Umbilical cord (tissue), 2 donors: ENCODE measurements at places on chromosomes 4 and X.

GRCh38 chr4:59655996-59656395 lies 1544.1 kb upstream of the ADGRL3 start:
- peak; percentile 1 for DNase-seq

- DNase-seq = no peak
Observed at GRCh38 chr4:146401274-146401673, 120.5 kb downstream of the SLC10A7 start.

GRCh38 chrX:114675365-114675764 lies 91.5 kb downstream of the HTR2C start:
- no peak for DNase-seq

DNA sequence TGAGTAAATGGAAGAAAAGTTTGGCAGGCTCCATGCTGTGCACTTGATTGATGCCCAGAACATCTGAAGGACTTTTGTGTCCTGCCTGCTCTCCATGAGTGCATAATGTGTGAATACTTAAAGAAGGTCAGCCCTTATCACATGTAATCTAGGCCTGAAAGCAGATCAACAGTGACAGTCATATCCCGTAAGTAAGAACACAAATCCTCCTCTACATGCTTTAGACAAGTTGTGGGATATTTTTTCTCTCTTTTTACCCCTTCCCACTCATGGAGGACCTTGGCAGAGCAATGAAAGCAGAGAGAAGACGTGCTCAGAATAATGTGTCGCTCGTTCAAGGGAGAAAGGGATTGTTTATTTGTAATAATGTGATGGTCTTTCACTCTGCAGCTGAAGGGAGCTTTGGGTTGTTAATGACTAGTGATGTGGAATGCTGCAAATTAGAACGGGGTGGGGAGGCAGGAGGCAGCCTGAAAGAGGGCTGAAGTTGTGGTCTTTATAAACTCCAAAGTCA lies 286.6 kb downstream of the BMPR1B start:
- DNase-seq = no peak

GRCh38 chr4:30295652-30296051 lies 424.5 kb upstream of the PCDH7 start:
- no peak for DNase-seq

GRCh38 chr4:24559889-24560288 lies 24.5 kb downstream of the DHX15 start:
- peak; percentile 12 for DNase-seq

GRCh38 chr4:3767570-3768288 lies 1.5 kb downstream of the ADRA2C start:
- DNase-seq = peak; percentile 5

- peak; percentile 57 for DNase-seq
Observed at GRCh38 chr4:79652232-79652631, 244.2 kb upstream of the GK2 start.

DNA sequence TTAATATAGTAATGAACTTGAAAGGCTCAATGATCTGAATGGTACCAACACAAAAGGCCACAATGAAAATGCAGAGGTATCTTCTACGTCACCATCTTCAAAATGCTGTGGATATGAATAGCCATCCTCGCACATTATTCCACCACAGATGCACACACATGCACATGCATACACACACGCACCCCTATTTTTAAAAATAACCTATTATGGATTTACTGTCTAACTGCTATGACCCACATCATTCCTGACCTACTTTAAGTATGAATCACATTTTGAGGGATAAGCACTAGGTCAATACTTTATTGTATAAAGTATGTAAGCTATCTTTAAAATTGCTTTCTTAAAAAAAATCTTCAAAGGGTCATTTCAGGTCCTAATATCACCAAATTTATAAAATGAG lies 24.4 kb upstream of the CORIN start:
- DNase-seq = no peak

GRCh38 chrX:136417806-136418205 lies 69.9 kb upstream of the BRS3 start:
- no peak for DNase-seq

GRCh38 chrX:54320067-54320466 lies 37.8 kb downstream of the WNK3 start:
- DNase-seq = no peak

DNA sequence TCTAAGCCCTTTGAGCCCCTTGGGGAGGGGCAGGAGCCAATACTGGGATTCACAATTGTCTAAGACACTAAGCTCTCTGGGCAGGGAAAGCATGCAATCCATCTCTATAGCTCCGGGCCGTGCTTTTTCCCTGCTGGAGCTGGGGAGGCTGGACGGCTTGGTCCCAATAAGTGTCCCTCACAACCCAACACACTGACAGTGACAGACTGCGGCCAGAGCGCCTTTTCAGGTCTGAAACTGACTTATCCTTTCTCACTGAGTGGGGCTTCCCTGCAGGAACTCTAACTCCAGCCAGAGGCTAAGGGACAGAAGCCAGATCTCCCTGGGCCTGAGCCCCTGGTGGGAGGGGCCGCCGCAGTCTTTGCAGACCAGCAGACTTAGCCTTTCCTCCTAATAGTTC lies 146.6 kb upstream of the PBDC1 start:
- no peak for DNase-seq

GRCh38 chr4:8533274-8533865 lies 46.8 kb upstream of the GPR78 start:
- no peak for DNase-seq

DNA sequence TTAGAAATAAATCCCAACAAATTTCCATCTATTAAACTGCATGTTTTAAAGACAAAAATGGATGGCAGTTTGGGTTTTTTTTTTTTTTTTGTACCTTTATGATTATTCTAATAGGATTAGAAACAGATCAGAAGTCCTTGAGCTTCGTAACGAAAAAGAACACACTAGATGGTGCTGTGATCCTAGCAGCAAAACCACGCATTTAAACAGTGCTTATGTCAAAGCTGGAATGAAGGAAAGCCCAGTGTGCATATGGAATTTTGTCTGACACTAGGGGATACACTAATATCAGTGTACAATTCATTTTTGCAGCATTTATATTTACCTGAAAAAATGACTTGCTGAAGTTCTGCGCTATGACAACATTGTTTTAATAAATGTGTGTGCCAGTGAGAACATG lies 229.1 kb downstream of the VEGFC start:
- peak; percentile 54 for DNase-seq

DNA sequence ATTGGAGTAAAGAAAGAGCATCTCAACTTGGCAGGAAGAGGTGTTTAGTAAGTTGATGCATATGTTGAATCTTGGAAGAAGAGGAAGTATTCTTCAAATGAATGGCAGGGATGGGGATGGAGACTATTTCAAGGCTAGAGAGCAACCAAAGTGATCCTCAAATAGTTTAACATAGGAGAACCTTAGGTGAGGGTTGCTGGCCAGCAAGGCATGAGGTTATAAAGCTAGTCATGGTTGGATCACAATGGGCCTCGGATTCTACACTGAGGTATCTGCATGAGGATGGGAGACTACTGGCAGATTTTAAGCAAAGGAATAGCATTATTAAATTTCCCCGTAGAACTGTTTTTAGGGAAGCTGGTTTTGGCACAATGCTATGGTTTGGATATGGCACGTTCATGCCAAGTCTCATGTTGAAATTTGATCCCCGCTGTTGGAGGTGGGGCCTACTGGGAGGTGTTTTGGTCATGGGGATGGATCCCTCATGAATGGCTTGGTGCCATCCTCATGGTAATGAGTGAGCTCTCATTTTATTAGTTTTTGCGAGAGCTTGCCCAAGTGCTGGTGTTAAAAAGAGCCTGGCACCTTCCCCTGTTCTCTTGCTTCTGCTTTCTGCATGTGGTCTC lies 41.9 kb upstream of the ETNPPL start:
- no peak for DNase-seq

GRCh38 chr4:157075811-157076577 lies at the start of gene GLRB:
TSS of gene GLRB (plus strand) at chr4:157076150. CDS start at chr4:157078025, 1,875 bp downstream.
- peak; percentile 49 for DNase-seq

DNA sequence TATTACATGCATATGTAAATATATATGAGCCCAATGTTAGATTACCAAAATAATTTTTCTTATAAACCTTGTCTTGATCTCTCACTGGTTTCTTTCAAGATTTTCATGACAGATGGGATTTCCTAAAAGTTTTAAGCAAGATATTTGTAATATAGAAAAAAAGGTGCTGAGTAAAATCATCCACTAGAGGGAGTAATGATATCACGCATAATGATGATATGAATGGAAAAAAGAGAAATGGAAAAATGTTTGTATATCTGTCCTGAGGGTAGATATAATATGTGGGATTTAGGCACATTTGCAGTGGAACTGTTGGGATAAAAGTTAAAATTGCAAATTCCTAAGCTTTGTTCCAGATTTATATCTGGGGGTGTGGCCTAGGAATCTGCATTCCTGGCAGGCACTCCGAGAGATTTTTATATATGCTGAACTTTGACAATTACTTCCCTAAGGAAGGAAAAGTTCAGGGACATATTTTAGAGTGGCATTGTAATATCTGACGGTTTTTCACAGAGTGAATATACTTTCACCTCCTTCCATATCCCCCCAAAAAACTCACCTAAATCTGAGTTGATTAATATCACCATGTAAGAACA lies 60.5 kb downstream of the TMA16 start:
- peak; percentile 23 for DNase-seq

DNA sequence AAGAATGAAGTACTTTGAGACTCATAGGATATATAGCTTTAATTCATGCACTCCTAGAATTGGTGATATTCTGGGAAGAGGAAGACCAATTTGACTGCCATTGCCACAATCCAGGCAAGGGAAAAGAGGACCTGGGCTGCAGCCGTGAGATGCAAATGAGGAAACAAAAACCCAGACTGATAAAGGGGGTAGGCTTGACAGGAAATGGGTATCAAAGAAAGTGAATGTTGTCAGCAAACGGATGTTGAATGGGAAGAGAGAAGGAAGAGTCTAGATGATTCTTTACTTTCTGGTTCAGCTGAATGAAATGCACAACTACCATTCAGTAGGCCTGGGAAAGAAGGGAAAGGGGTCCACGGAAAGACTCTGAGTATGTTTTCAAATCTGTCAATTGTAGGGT lies 17.1 kb upstream of the ARHGEF6 start:
- no peak for DNase-seq

DNA sequence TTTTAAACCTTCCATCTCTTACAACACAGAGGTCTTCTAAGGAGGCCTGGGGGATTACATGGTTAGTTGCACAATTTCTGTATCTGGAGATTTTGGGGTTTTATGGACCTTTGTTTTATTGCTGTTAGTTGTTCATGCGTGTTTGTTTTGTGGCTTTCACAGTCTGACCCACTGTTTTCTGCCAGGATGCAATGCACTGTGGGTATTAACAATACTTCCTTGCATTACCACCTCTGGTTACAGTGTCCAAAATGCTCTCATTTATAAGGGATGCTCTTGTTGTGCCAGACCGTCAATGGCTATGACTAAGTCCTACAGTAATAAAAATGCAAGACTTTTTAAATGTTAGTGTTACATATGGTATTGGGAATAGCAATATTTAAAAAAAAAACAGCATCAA lies 730.2 kb downstream of the KCTD8 start:
- no peak for DNase-seq

DNA sequence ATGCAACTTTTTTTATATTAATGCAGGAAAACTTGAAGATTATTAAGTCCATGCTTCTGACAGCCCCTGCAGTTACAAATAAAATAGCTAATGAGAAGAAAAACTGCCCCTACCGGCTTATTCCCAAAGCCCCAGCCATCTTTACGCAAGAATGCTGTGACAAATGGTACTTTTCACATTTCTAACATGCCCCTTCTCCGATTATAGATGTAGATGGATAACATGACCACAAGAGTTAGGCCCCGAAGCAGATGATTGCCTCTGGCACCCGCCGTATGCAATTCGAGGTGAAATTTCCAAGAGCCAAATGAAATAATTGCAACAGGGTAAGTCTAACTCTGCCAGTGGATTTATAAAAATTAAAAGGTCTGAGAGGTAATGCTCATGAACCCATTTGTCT lies 319.4 kb upstream of the TAPT1 start:
- DNase-seq = no peak

DNA sequence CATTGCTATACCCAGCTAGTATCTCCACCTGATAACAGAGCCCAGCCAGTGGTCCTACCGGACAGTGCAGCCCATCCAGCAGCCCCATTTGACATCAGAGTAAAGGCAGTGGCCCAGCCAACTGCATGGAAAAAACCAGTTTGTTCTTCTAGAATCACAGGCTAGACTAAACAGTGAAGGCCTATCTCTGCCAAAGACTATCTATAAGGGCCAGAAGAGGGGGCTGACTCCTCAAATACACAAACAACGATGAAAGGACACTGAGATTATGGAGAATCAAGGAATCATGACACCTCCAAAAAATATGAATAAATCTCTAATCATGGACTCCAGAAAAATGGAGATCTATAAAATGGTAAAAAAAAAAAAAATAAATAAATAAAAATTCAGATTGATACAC lies 546.4 kb upstream of the HTR2C start:
- DNase-seq = no peak

- no peak for DNase-seq
Observed at GRCh38 chr4:102168580-102168979, 176.7 kb downstream of the SLC39A8 start.
